ENCODE measurements at places on chromosomes 12 and 14. TPM values are rescaled to one million over a fixed set of nuclear protein-coding genes. Genes with fewer than 3 reads are reported as not detected.

Gene LPCAT3
- 35.9 TPM for total RNA-seq

Gene POTEM
- total RNA-seq: not detected

Gene PZP
- total RNA-seq: not detected

Gene ESRRB
- not detected for total RNA-seq

Gene IL22
- total RNA-seq: not detected

Gene PLCZ1
- total RNA-seq: not detected

Gene HOXC5
- total RNA-seq: not detected

Gene FAM90A1
- total RNA-seq: 0.25 TPM

Gene VRTN
- total RNA-seq: not detected

Gene RAB2B
- total RNA-seq: 11.2 TPM

Gene NRL
- 0.75 TPM for total RNA-seq

Gene RTL1
- not detected for total RNA-seq

Gene OTX2
- total RNA-seq: not detected

Gene KRT85
- not detected for total RNA-seq

Gene KLRC1
- not detected for total RNA-seq

Gene LRTM2
- not detected for total RNA-seq

Gene TSFM
- 24.5 TPM for total RNA-seq

Gene KRT76
- total RNA-seq: not detected

Gene SLC4A8
- 0.06 TPM for total RNA-seq

Gene VTI1B
- total RNA-seq: 41.9 TPM

Gene NFE2
- total RNA-seq: not detected

Gene FOXG1
- total RNA-seq: 0.05 TPM

Gene SLCO1B3
- total RNA-seq: not detected

Gene CEBPE
- not detected for total RNA-seq

Gene ADAMTS20
- not detected for total RNA-seq

Gene SUSD6
- 14.0 TPM for total RNA-seq

Gene NPFF
- not detected for total RNA-seq

Gene FOXN4
- not detected for total RNA-seq
